ENCODE measurements at places on chromosomes 13 and 19. TPM values are rescaled to one million over a fixed set of nuclear protein-coding genes. Genes with fewer than 3 reads are reported as not detected.

The BTBD2 gene
- 22.5 TPM for total RNA-seq

DNA sequence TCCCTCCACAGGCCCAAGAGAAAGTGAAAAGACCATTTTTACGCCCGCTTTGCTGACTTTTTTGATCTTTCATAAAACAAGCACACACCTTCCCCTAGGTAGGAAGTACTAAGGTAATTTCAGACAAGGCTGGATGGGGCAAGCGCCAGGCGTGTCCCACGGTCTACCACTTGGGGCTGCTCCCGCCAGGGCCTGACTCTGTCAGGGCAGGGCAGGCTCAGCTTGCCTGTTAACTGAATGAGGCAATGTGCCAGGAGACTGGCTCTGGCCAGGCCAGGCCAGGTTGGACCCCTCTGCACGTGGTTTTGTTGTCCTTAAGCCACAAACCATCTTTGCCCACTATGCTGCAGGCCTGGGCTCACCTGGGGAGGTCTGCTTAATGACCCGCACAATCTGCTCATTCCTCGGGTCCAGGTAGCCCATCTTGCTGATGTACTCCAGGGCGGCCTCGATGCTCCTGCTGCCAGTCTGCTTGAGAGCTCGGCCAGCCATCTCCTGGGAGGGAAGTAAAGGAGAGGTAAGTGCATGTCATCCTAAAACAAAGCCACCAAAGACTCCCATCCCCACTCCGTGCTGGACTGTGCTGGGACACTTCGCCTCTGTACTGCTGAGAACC lies 70.4 kb downstream of the LATS2 start:
- no peak for DNase-seq

DNA sequence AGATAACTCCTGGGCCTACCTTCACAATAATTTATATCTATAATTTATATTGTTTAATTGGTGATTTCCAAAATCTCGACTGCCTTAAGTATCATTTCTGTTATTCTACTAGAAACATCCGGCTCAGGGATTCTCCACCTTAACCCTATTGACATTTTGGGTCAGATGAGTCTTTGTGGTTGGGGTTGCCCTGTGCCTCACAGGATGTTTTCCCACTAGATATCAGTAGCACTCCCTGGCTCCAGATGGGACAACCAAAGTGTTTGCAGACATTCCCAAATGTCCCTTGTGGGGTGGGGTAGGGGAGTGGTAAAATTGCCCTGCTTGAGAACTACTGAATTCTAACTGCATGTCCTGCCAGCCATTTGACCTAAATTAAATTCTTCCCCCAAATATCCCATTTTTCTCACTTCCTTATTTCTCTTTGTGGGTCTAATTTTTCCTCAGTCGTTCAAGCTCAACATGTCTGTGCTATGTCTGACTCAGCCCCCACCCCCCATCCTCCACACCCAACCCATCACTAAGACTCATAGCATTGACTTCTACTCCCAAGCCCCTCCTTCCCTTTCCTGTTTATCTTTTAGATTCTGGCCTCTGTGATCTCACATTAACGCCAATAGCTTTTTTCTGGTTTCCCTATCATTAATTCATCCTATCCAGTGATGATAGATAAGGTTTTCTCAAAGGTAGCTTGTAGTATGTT lies 545.1 kb downstream of the EFNB2 start:
- no peak for DNase-seq

- DNase-seq = no peak
These were observed 4.2 kb downstream of the PPP6R1 start for GRCh38 chr19:55254625-55254977.

The USHBP1 gene
- 0.07 TPM for total RNA-seq

Measured in CD8-positive, alpha-beta memory T cell (primary cell).